ENCODE measurements at places on chromosomes 4 and X.

DNA sequence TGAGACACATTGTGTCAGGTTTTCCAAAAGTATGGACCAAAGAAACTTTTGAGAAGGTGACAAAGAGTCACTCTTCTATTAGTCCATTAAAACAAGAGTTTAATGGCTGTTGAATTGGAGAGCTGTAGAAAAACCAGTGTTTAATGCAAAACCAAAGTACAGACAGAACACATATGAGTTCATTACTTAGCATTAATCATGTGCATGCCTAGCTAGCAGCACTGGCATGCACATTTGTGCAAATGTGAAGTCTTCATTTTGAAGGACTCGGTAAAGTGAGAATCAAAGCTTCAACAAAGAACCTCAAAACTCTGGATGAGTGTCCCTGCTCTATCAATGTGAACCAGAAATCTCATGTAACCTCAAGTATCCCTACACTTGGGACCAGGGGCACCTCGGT is 256.3 kb upstream of the PPARGC1A start:
- DNase-seq: no peak

DNA sequence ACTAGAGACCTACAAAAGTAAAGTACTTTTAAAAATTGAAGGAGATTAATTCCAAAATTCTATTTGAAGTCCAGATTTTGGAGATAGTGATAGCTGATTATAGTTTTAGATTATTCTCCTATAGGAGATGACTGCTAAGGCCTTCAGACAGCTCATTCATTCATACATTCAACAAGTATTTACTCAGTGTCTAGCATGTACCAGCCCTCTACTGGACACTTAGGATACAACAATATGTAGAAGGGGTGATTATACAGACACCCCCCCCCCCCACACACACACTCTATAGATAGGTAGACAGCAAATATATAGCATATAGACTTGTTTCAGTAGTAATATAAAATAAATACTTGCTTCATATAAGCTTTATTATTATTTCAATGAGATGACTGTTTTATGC is 60.4 kb upstream of the TAF9B start:
- DNase-seq: peak; percentile 14

GRCh38 chrX:16931855-16932575 is 14.4 kb upstream of the REPS2 start:
- no peak for DNase-seq

- DNase-seq: no peak
These were observed 74.6 kb downstream of the MAP3K15 start for GRCh38 chrX:19440713-19441112.

GRCh38 chr4:5933116-5933515 is 40.2 kb upstream of the CRMP1 start:
- no peak for DNase-seq

GRCh38 chr4:62448911-62449310 is 1248.8 kb downstream of the ADGRL3 start:
- no peak for DNase-seq

- DNase-seq: no peak
These were observed 12.5 kb downstream of the LDOC1 start for GRCh38 chrX:141164406-141164805.

DNA sequence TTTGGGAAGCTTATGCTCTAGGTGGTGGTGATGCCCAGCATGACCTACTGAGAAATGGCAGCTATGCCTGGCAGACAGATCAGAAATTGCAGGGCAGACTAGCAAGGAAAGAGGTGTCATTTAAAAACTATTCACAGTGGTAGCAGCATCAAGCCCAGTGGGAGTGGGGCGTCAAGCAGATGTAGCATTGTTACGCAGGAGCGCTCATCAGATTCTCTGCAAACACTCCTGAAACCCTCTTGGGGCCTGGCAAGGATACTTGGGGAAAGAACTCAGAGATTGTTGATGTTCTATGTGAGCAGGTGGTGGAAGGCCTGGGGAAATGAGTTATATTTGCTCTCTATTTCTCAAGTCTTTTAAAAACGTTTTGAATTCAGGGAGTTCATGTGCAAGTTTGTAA is 437.6 kb downstream of the RAPGEF2 start:
- DNase-seq: no peak

GRCh38 chrX:7614616-7615015 is 228.4 kb upstream of the VCX start:
- no peak for DNase-seq

- DNase-seq: no peak
These were observed 247.4 kb downstream of the FBXO8 start for GRCh38 chr4:174036111-174036510.

DNA sequence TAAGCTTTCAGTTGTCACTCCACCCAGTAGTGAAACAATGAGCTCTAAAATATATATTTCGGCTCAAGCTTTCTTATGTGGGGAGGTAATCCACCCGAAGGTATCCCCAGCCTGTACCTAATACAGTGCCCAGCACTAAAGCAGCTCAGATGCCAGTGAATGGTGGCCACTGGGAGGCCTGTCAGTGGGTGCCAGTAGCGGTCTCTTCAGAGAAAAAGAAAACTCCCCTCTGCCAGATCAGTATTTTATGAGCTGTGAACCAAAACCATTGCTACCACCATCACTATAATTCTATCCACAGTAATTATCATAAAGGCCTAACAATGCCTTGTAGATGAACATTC is 835 bp upstream of the NFKB1 start:
- DNase-seq: peak; percentile 22

DNA sequence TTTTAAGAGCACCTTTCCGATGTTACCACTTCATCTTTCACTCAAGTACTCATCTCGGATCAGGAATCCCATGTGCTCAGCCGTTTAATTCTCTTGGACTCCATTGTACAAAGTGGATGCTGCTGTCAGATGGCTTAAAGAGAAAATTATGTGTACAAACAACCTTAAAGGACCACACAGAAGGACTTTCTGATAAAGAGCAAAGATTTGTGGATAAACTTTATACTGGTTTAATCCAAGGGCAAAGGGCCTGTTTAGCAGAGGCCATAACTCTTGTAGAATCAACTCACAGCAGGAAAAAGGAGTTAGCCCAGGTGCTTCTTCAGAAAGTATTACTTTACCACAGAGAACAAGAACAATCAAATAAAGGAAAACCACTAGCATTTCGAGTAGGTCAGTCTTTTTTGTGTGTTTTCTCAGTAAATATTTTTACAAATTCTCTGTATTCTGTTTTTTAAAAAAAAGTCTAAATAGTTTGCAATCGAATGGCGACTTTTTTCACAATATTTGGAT is 20.1 kb downstream of the MMAA start:
- no peak for DNase-seq

- DNase-seq: no peak
These were observed 125.4 kb downstream of the PDLIM5 start for GRCh38 chr4:94577136-94577535.

DNA sequence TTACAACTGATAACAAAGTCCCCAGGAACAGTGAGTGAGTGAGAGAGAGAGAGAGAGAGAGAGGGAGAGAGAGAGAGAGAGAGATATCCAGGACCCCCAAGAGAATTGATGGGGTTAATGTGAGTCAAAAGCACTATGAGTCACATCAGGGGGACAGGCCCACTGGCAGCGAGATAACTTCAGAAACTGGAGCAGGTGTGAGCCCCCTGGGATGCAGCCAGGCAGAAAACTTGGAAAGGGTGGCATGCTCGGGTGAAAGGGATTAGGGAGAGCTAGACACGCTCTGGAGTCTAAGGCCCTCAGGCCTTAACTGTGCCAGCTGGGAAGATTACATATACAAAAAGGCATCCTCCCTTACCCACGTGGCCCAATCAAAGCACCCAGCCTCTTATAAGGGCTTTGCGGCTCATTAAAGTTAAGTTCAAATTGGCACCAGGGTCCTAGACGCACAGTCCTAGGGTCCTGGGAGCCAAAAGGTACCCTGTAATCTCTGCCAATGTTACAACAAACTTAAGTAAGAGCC is 841 bp downstream of the ACOT9 start:
- DNase-seq: peak; percentile 18

GRCh38 chr4:139329665-139330200 is 27.5 kb upstream of the NDUFC1 start:
- no peak for DNase-seq

GRCh38 chrX:40474205-40474626 is 106.6 kb upstream of the ATP6AP2 start:
- no peak for DNase-seq

GRCh38 chr4:156898373-156899117 is 73.1 kb downstream of the PDGFC start:
- no peak for DNase-seq

- no peak for DNase-seq
These were observed 603.6 kb downstream of the SPRY1 start for GRCh38 chr4:124000233-124000632.

DNA sequence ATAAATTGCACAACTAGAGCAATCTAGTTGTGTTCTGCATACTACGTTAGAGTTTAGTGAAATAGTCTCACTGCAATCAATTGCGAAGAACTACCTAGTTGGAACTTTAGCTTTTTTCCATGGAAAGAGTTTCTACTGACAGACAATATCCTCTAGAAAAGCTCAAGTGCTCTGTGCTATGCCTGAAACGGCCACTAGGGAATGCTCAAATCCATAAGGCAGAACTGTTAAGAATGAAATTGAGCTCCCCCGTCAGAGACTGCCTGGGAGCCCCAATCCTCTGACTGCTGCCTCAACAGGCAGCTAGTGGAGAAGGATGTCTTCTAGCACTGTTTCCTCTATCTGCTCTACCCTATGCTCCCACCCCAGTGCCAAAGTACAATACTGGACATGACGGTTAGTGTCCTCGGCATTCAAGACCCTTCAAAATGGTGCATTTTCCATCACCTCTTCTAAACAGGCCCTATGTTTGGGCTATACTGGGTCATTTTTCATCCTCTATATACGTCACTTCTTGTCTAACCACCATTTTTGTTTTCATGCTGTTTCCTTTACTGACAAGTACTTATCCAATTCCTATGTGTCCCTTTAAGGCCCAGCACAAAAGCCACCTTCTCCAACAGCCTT is 35.3 kb downstream of the FRMD7 start:
- peak; percentile 50 for DNase-seq

DNA sequence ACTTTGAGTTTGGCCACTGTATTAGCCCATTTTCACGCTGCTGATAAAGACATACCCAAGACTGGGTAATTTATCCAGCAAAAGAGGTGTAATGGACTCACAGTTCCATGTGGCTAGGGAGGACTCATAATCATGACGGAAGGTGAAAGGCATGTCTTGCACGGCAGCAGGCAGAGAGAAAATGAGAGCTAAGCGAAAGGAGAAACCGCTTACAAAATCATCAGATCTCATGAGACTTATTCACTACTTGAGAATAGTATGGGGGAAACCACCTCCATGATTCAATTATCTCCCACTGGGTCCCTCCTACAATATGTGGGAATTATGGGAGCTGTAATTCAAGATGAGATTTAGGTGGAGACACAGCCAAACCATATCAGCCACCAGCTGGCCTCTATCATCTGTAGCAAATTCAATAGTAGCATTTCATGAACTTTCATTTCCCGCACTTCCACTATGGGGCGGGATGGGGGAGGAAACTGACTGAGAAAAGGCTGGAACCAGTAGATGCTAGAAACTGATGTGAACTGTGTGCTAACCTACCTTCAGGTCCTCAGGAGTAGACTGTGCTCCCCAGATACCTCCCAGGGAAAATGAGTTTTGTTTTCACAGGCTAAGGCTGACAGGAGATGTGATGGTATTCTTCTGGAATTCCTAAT is 35.3 kb upstream of the LGI2 start:
- DNase-seq: no peak

GRCh38 chrX:11724122-11725017 is 33.7 kb upstream of the MSL3 start:
- peak; percentile 23 for DNase-seq

GRCh38 chr4:15109600-15109999 is 107.3 kb downstream of the CPEB2 start:
- DNase-seq: no peak

DNA sequence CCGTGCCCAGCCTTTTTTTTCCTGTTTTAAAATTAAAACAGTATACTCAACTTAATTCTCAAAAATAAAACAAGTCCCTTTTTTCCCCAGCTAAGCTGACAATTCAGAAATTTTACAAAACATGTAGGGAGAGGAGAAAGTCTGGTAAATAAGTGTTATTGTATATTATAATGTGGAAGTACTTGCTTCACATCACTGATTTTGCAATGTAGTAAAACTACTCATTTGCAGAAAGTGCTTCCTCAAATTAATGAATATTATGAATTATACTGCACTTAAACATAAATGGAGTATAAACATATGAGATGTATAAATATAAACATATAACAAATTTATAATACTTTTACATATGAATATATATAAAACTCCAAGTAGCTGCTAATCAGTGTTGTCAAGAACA is 11.6 kb upstream of the H2AZ1 start:
- no peak for DNase-seq

DNA sequence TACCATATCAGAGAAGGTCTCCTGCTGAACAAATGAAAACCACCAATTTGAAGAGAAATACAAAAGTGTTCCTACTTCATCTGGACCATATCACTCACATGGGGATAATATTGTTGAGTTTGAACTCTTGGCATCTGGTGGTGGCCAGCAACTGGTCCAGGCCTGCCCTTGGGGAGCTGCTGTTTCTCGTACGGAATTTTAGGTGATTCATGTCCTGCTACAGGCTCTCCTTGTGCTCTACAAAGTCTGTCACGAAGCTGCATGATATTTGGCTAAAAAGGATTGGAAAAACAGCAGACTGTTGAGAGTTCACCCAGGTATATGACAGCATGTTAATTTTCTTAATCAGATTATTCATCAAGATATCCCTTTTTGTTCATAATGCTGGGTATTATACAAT is 42.2 kb downstream of the SEC31A start:
- DNase-seq: no peak

GRCh38 chrX:135513130-135513515 is 7.3 kb upstream of the INTS6L start:
- no peak for DNase-seq

- no peak for DNase-seq
These were observed 869.1 kb upstream of the GRID2 start for GRCh38 chr4:91434631-91435030.

- DNase-seq: no peak
These were observed 154.5 kb downstream of the GASK1B start for GRCh38 chr4:158018221-158018830.

GRCh38 chrX:71378732-71379131 is 12.6 kb downstream of the TAF1 start:
- DNase-seq: no peak

GRCh38 chr4:140252141-140252741 is 98.3 kb upstream of the MAML3 start:
- DNase-seq: peak; percentile 22

GRCh38 chr4:32929796-32930699 is 2209.9 kb downstream of the PCDH7 start:
- DNase-seq: no peak

DNA sequence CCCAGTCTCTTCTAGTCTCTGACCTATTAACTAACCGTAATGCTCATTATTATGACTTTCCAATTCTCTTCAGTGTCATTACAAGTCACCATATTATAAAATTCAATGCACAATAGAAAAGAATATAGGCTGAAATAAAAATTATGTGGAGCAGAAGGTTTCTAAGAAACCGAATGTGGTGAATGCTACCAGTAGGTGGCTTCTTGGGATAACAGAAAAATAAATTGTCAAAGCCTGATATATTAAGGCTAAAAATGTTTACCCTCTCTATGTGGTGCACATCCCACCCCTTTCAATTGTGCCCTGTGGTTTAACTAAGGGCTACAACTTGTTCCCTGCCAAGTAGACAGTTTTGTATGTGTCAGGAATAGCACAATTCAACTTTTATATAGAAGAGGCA is 624.6 kb upstream of the TECRL start:
- DNase-seq: no peak

- no peak for DNase-seq
These were observed 246.7 kb downstream of the PALLD start for GRCh38 chr4:168743601-168744000.

- no peak for DNase-seq
These were observed 1920.6 kb downstream of the ARAP2 start for GRCh38 chr4:34323549-34324320.

All from GM10248 (cell line).